Subcutaneous preadipocyte (primary cell): ENCODE measurements at places on chromosomes 3 and 15. TPM values are rescaled to one million over a fixed set of nuclear protein-coding genes. Genes with fewer than 3 reads are reported as not detected.

Gene VWA5B2
- not detected in 2 replicates for total RNA-seq

Gene GOLGA8T
- not detected in 2 replicates for total RNA-seq

Gene CCR9
- total RNA-seq = not detected in 2 replicates

Gene HIGD2B
- not detected in 2 replicates for total RNA-seq

Gene MUC20
- 0.39 and 1.1 TPM in 2 replicates for total RNA-seq

Gene CCR8
- total RNA-seq = not detected in 2 replicates

Gene CASR
- total RNA-seq = under 0.01 TPM in 1 of 2 replicates, not detected in the other

Gene CFAP100
- total RNA-seq = not detected in 2 replicates

Gene PRSS50
- not detected in 2 replicates for total RNA-seq

Gene SLC12A1
- not detected in 2 replicates for total RNA-seq

Gene CHRNA5
- total RNA-seq = 0.37 and 4.3 TPM in 2 replicates

Gene WDR93
- under 0.01 TPM in 1 of 2 replicates, not detected in the other for total RNA-seq

Gene ANKRD34C
- not detected in 2 replicates for total RNA-seq

Gene HEG1
- 21.3 and 23.3 TPM in 2 replicates for total RNA-seq

Gene LRRC31
- not detected in 2 replicates for total RNA-seq

Gene TMEM207
- total RNA-seq = not detected in 2 replicates

Gene PYDC2
- total RNA-seq = not detected in 2 replicates

Gene CCDC54
- not detected in 2 replicates for total RNA-seq

Gene LRTM1
- not detected in 2 replicates for total RNA-seq

Gene CADM2
- under 0.01 TPM in 1 of 2 replicates, not detected in the other for total RNA-seq
